Activated naive CD8-positive, alpha-beta T cell treated with anti-CD3 and anti-CD28 coated beads for 36 hours (primary cell): ENCODE measurements at places on chromosomes 5 and 9. TPM values are rescaled to one million over a fixed set of nuclear protein-coding genes. Genes with fewer than 3 reads are reported as not detected.

DNA sequence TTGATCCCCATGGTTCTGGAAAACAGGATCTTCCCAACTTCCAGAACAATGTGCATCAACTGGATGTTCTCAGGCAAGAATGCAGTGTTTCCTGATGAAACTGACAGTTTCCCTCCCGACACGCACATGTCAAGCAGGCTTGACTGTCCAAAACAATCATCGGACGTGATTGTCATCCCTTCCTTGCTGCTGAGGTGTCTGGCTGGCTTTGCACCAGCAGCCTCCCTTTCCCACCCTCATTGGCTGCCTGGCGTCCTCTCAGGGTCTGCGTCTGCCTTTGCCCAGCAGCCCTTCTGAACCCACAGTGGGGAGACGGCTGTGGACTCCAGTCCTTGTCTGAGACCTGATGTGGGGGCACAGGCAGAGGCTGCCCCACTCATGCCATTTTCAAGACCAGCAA, 110.8 kb downstream of the MARCHF3 start:
- DNase-seq = no peak

DNA sequence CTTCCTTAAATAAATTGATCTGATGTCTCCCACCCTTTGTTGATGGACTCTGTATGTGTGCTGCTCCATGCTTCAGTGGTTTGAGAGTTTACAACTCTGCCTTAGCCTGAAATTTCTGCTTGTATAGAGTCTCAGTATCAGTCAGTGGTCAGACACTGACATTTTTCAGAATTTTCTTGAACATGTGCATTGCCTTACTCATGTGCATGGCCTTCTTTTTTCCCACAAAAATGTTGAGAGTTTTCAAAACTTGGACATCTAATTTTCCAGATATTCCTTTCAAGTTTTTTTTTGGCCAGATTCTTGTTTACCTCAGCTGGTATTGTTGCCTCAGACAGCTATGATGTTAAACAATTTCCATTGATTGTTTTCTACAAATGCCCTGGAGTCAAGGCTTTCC, 427.1 kb upstream of the CHD1 start:
- DNase-seq = no peak

DNA sequence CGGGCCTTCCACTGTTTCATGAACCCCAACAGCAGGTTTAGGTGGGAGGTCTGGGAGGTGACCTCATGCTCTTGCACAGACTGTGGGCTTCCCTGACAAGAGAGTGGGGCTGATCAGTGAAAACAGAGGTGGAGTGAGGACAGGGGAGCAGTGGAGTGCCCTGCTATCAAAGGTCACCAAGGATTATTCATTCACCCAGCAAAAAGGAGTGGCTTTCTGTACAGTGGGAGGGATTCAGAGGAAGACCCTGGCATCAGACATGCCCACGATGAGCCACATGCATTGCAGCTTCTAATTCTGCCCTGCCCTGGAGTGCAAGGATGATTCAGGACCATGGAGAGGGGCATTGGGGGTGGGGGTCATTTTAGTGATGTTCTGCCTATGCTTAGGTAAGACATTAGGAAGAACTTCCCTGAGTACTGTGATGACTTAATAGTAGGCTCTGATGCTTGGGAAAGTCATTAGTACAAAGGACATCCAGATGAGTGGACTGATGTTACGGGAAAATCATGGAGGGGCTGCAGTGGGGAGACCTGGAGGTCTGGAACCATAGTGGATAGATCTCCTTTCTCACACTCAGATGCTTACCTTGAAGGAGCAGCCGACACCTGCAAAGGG, 12.8 kb downstream of the TRAF1 start:
- DNase-seq = no peak

- no peak for DNase-seq
These were observed 29.3 kb downstream of the TRIM32 start for GRCh38 chr9:116716438-116716837.

The TUSC1 gene
- 0.14 TPM for total RNA-seq
